ENCODE measurements at places on chromosomes 11 and 22.

DNA sequence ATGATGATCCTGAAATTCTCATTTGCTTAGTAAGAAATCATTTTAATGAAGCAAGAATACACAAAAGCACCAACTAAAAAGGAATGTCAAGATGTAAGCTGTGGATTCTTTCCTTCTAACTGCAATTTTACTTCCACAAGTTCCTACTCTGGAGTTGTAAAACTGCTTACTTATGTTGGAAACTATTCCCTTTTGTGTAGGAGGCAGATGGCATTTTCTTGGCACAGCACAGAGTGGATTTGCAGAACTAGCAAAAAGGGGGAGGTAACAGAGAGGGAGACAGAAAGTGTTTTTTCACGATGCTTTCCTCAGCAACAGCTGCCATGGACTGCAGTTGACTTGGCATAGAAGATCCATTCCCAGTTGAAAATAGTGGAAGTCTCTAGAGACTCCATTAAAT, 1112.0 kb upstream of the RAG2 start:
- DNase-seq, result no peak

DNA sequence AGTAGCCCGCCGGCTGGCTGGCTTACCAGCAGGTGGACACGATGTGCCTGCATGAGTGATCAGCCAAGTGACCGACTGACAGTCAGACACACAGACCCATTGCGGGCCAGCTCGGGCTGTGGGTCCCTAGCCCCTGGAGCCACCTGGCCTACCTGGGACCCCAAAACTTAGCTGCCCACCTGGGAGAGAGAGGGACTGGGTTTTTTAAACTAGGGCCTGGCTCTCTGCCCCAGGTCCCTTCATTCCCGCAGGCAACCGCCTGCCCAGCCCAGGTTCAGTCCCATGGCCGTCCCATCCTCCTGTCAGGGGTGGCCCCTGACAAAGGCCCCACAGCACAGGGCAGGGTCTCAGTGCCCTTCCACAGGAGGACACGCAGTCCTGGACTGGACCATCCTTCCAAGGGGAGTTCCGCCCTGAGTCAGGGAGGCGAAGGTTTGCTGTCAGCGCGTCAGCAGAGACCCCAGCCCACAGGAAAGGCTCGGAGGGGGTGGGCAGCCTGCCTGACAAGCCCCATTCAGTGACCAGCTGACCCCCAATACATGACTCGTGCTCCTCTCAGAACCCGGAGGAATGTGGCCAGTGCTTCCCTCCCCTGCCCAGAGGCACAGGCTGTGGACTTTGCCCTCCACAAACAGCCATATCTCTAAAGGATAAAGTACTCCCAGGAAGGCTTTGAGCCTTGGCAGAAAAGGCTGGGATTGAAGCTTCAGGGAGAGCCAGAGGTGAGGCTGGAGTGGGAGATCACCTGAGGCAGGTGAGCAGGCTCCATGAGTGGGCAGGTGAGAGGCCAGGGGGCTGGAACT, 8.4 kb downstream of the SLCO2B1 start:
- no peak for DNase-seq

- DNase-seq, result no peak
Observed at GRCh38 chr11:24509114-24509513, 12.3 kb downstream of the LUZP2 start.

DNA sequence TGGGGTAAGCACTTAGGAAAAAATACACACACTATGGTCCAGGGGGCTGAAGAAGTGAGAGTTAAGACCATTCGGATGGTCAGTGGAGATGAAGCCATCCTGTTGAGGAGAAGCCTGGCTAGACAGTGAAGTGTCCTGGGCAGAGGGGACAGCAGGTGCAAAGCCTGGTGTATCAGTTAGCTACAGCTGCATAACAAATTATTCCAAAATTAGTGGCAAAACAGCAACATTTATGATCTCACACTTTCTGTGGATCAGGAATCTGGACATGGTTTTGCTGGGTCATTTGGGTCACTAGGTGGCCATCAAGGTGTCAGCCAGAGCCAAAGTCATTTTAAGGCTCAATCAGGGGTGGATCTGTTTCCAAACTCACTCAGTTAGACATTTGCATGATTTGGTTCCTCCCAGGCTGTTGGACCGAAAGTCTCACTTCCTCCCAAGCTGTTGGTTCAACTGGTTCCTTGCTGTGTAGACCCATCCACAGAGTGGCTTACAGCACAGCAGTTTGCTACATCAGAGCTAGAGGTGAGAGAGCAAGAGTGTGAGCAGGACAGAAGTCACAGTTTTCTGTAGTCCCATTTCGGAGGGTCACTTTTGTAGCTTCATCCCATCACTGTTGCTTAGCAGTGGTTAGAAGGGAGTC, 80.1 kb upstream of the ALX4 start:
- DNase-seq, result no peak

- no peak for DNase-seq
Observed at GRCh38 chr22:48309115-48309705, 1518.5 kb downstream of the BRD1 start.

GRCh38 chr22:19110064-19110458, 12.2 kb downstream of the DGCR2 start:
- no peak for DNase-seq

GRCh38 chr11:71255323-71255722, 2.9 kb upstream of the SHANK2 start:
- no peak for DNase-seq

DNA sequence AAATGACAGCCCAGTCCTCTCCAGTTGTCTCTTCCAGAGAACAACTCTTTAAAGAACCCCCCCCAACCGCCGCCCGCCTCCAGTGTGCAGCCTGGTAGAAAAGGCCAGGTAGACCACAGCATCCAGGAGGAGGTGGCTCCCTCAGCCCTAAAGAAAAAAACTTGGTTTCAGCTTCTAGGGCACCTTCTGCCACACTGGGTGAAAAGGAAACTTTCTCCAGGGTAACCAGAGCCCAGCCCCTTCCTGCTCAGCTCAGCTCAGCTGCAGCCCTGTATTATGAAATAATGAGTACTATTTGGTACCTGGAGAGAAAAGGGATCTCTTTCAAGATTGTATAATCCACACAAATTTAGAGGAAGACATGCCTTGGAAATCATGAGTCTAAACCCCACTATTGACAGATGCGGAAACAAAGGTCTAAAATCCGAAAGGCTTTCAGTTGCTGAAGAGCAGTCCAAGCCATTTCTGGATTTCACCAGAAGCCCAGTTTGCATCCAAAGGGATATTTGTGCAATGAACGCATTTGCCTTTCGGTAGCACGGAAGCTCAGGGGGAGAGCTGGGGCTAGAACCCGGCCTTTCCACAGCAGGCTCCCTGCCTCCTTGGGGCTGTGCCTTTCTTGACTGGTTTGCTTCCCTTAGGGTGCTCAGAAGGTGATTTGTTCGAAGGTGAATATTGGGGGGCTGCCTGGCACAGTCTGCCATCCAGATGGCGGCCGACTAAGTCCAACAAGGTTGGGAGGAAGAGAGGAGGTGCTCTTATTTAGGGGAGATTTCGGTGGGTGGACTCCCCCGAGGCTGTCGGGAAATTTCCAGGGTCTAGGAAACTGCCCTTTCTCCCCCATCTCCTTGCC, 3.3 kb downstream of the FXYD6 start:
- no peak for DNase-seq

DNA sequence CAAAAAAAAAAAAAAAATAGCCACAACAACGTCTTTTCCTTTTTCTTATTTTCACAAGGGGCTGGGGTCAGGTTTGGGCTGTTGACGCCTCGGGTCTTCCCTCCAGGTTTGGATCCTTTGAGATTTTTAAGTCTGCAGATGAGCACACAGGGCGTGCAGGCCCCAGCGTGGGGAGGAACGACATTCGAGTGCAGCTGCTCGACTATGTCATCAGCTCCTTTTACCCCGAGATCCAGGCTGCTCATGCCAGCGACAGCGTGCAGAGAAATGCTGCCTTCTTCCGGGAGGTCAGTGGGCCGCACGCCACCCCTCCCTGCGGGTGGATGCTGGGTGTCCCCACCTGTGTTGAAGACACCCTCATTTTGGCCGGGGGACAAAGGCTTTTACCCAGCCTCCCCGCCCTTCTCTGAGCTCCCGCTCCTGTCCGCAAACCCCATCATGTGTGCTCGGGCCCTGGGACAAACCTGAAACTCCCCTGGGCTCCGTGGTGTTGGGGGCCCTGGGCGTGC, 7.7 kb downstream of the SELENOO start:
- no peak for DNase-seq

DNA sequence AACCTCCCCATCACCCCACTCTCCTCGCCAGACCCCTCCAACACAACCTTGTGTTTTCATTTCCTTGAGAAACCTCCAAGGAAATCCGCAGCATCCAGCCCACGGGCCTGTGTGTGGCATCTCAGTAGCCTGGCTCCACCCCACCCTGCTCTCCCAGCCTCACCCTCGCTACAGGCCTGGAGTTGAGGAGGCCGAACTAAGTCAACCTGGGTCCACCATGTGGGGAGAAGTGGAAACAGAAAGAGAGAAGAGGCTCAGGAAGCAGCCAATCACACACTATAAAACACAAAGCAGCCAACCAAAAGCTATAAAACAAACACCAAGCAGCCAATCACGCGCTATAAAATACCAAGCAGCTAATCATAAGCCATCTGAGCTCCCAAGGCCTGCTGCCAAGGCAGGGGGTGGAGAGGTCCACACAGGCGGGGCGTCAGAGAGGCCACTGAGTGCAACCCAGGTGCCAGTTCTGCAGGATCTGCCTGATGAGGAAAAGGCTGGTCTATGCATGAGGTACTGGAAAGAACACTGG, 72.0 kb downstream of the MICAL3 start:
- DNase-seq, result no peak

- no peak for DNase-seq
Observed at GRCh38 chr22:39763276-39763675, 130.3 kb downstream of the ENTHD1 start.

DNA sequence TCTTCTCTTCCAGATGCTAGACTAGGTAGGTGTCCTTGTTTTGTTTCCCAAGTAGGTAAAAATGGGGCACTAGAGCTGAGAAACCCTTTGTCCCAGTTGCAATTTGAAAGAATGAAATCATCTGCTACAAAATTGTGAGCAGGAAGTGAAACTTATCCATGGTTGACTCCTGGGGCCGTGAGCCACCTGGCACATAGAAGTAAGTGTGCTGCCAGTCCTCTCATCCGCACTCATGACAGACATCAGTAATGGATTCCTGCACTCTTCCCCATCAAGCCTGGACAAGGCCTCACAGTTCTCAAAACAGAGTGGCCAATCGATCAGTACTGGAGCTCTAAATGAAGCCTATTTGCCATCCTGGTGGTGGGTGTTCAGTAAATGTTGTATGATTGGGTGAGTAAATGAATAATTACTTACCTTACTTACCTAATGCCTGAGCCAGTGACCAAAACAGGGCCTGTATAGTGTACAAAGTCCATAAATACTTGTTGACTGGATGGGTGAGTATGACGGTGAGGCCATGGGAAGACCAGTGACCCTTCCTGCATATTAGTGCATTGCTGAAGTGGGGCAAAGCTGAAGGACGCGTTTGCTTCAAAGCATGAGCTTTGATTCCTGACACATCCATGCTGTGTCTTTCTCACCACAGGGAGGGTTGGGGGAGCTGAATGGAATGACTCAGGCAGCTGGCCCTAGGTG, 68.9 kb upstream of the HEPHL1 start:
- DNase-seq, result no peak

- DNase-seq, result no peak
Observed at GRCh38 chr22:46244771-46245170, 5.3 kb downstream of the CDPF1 start.

DNA sequence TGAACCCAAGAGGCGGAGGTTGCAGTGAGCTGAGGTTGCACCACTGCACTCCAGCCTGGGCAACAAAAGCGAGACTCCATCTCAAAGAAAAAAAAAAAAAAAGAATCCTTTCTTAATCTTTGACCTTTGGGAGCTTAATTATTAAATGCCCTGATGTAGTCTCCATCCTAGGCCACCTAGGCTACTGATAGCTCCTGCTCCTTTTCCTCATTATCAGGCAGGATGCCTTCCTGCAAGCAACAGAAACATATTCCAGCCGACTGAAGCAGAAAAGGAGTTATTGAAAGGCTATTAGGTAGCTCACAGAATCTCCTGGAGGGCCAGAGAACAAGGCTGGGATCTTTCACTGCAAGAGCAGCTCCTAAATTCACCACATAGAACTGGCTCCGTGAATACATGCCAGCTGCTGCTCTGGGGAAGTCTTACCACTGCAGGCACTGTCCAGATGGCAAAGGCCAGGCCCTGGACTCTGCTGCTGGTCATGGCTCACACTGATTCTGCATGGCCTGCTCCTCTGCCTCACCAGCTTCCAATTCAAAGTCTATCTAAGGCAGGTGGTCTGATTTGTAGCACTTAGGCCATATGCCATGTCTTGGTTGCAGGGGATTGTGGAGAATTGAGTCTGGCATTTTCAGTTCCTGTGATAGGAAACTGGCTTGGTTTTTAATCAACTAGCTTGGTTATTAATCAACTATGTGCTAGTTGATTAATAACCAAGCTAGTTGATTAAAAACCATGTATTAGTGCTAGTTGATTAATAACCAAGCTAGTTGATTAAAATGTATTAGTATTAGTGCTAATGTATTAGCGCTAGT, 26.0 kb upstream of the POLD3 start:
- DNase-seq, result no peak

DNA sequence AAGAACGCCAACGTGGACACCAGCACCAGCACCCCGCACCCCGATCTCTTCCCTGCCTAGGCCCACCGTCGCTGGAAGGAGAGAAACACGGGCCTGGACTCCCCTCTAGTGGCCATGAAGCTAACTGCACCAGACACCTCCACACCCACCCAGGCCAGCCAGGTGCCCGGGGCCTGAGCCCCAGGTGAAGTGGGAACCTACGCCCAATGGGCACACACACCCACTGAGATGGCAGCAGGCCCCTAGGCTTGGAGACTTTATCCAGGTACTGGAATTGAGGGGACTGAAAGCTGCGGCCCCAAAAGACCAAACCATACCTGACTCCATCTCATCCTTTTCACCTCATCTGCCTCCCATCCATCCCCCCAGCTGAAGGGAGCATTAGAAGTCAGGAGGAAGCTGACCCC, 81.0 kb downstream of the BUD13 start:
- DNase-seq, result peak; percentile 38

GRCh38 chr11:50098186-50098725, 65.6 kb downstream of the OR4C45 start:
- DNase-seq, result no peak

GRCh38 chr22:21652547-21653545, 10.7 kb downstream of the SDF2L1 start:
- no peak for DNase-seq

DNA sequence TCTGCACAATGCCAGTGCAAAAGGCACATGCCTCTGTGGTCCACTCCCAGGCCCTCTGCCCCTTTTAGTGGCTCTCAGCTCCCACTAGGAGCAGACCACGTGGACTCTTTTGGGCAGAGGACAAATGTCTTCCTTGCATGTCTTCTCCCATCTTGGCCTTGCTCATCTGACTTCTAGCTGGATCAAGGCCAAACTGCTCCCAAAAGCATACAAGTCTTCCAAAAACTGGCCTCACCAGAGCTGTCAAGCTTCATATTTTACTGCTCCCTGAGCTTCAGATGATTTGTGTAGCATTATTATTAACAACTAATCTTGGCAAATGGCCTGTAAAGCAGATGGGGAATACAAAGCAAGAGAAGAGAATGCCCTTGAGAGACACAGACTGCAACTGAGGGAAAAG, 6.9 kb downstream of the SMPD1 start:
- DNase-seq, result no peak
